ENCODE measurements at places on chromosomes 2 and 18.

DNA sequence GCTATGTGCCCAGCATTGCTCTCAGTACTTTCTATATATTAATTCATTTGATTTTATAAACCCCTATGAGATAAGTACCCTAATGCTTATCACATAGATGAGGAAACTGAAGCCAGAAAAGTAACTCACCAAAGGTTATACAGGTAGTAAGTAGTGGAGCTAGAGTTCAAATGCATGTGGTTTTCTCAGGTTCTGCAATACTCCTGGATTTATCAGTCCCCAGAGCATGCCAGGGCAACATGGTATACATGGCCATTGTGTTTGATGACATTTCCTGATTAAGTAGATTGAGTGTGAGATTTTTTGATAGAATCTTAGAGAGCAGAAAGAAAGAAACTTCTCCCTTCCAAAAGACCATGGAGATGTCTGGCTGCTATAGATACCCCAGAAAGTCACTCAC, 233.1 kb downstream of the IKZF2 start:
- DNase-seq: no peak

DNA sequence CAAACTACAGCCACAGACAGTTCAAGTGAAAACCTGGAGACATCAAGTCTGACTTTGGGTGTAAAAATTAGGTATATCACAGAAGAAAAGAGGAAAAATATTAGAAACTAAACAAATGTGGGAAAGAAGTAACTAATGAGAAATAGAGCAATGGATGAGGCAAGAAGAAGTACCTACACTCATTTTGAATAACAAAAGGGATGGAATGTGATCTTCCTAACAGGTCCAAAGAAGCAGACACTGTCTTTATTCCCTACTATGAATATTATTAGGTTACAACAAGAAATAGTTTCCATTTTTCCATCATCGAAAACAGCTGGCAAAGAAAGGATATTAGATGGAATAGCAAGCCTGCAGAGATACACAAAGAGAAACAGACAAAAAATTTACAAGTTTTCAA, 486.3 kb upstream of the FSHR start:
- no peak for DNase-seq

- DNase-seq: peak; percentile 92
These were observed at the start of gene PTPN18 for GRCh38 chr2:130355578-130356431. TSS of gene PTPN18 (plus strand) at chr2:130356056. CDS start at chr2:130356108, 52 bp downstream.

- no peak for DNase-seq
These were observed 110.2 kb downstream of the APOB start for GRCh38 chr2:20933714-20934113.

GRCh38 chr18:59900222-59901128, 679 bp downstream of the PMAIP1 start:
- no peak for DNase-seq

- DNase-seq: no peak
These were observed 10.8 kb downstream of the TSHZ1 start for GRCh38 chr18:75221397-75221796.

- DNase-seq: peak; percentile 28
These were observed 17.7 kb upstream of the ATP6V1B1 start for GRCh38 chr2:70918016-70918415.

DNA sequence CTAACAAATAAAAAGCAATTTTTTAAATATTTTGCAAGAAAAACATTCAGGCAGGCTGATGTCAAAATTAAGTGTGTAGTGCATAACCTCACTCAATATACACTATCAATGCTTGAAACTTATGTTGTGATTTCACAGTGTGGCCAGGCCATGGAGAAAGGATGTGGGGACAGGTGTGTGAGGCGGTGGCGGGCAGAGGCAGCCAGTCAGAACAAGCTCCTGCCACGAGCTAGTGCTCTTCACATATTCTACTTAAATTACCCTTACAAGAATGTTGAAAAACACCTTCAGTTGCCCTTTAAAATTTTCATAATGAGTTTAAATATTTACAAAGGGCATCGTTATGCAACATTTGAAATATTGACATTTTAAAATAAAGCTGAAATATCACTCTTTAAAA, 43.2 kb downstream of the CYB5A start:
- DNase-seq: no peak

DNA sequence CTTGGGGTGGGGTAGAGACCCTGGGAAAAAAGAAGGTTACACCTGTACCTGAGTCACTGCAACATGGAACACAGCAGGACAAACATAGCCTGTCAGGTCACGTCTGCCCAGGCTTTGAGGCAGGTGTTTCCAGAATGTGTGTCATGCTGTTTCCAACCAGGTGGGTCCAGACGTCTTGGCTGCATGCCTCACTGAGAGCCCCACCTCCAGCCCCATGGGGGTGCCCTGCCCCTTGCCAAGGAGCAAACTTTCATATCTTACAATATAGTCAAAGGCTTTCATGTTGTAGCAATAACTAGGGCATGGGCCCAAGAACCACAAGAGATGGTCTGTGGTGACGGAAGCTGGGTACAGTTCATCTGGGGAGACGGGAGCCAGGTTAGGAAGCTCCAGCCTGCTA, 499.7 kb downstream of the BCL11A start:
- DNase-seq: no peak

- no peak for DNase-seq
These were observed 5.6 kb downstream of the IDH1 start for GRCh38 chr2:208249296-208249695.

GRCh38 chr2:11090187-11090586, 65.1 kb upstream of the SLC66A3 start:
- no peak for DNase-seq

DNA sequence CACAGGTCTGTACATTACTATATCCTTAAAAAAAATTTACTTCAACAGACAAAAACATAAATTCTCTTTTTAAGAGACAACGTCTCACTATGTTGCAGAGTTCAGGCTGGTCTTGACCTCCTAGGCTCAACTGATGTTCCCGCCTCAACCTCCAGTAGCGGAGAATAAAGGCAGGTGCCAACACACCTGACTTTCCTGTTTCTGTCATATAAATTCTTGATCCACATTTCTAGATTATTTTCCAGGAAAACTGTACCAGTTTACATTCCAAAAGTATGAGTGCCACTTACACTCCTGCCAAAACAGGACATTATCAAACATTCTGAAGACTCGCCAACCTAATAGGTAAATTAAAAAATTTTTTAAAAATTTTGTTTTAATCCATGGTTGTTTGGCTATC, 48.6 kb downstream of the PUM2 start:
- no peak for DNase-seq

GRCh38 chr2:202643012-202643858, 8.5 kb downstream of the FAM117B start:
- no peak for DNase-seq

GRCh38 chr18:3046216-3046808, 33.4 kb upstream of the LPIN2 start:
- no peak for DNase-seq

DNA sequence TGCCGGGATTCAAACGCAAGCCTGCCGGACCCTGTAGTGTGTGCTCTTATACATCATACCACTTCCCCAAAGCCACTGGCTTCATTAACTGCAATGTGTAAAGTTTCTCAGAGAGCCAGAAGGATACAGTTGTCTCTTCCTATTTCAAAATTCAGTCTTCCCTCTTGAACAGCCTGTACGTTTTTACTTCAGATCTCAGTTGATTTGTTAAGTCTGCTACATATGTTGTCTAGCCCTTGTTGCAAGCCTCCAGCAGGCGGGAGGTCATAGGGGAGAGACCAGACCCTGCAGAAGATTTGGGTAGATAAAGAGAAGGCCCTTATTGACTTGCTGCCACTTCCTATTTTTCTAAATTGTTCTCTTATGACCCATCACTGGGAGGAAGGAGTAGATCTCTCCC, 56.2 kb downstream of the ARHGEF33 start:
- DNase-seq: no peak

GRCh38 chr2:214695789-214696188, 113.7 kb downstream of the BARD1 start:
- DNase-seq: no peak

- no peak for DNase-seq
These were observed 18.5 kb upstream of the YWHAQ start for GRCh38 chr2:9649261-9649660.

- no peak for DNase-seq
These were observed 32.8 kb upstream of the SLC14A1 start for GRCh38 chr18:45690975-45691815.

GRCh38 chr2:66995636-66996035, 401.5 kb upstream of the ETAA1 start:
- DNase-seq: no peak

GRCh38 chr2:14978845-14979244, 346.3 kb downstream of the LRATD1 start:
- DNase-seq: no peak

DNA sequence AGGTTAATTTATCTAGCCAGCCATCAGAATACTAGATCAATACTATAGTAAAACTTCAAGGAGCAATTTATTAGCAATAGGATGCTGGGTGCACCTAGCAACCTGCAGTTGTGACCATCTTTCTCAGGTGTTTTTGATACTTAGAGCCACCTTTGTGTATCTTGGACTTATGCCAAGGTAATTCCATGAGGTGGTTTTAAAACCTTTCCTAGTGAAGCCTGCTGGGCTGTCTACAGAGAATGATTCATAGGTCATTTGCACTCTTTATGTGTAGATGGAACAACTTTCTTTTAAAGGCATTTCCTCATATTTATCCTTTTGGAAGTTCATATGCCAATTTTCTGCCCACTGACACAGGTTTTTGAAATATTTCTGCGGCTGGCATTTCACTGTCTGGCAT, 1030.1 kb upstream of the POU3F3 start:
- no peak for DNase-seq

- DNase-seq: no peak
These were observed 1.2 kb downstream of the BMPR2 start for GRCh38 chr2:202377207-202377761.

DNA sequence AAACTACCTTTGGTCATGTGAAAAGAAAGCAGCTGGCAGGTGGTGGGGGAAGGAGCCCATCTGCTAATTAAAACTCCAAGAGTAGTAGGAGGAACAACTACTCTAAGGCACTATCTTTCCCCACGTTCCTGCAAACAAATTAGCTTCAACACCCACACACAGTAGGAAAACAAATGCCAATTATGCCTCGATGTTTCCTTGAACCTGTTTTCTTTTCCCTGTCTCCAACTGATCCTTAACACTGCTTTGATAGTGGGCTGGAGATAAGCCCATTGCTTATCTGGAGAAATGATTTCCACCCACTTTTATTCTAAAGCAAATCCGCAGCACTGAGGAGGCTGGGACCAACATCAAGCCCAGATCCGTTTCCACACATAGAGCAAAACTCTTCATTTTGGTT, 36.0 kb downstream of the DDX18 start:
- no peak for DNase-seq

- no peak for DNase-seq
These were observed 100.8 kb downstream of the CLIP4 start for GRCh38 chr2:29215739-29216608.

DNA sequence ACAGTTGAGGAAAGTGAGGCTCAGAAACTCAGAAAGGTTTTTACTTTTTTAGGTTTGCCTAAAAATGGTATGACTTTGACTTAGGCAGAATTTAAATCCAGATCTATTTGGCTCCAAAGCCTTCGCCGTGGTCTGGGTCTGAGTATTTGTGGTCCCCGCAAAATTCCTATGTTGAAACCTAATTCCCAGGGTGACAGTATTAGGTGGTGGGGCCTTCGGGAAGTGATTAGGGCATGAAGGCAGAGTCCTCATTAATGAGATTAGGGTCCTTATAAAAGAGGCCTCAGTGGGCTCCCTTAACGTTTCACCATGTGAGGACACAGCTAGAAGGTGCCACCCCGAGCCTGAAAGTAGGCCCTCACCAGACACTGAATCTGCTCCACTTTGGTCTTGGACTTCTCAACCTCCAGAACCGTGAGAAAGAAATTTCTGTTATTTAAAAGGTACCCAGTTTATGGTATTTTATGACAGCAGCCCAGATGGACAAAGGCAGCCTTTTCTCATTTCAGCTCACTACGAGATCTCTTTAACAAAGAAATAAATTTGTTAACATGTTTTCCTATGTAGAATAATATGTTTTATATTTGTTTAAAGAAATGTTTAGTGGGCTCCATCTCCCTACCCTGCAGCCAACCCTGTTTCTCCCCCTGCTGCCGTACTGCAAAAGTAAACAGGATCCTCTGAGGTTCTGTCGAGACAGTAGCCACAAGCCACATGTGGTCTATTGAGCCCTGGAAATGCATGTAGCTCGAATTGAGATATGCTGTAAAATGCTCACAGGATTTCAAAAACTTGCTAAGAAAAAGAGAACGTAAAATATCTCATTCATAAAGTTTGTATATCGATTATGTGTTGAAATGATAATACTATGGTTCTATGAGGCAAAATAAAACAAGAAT, 80.6 kb downstream of the MOGAT1 start:
- no peak for DNase-seq

DNA sequence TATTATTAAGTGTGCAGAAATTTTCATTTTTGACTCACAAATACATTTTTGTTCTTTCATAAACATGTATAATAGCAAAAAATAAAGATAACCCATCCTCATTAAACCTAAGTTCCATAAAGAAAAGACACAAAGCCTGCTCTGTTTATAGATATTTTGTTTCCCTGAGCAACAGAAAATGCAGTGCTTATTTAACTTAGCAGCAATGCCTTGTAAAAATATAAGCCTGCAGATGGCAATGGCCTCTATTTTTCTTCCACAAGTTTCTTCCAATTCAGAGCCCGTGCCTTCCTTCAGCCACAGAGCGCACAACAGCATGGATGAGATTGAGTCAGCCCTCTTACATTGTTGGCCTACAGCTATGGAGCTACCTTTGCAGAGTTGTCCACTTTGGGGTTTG, 43.6 kb downstream of the PKP4 start:
- no peak for DNase-seq

DNA sequence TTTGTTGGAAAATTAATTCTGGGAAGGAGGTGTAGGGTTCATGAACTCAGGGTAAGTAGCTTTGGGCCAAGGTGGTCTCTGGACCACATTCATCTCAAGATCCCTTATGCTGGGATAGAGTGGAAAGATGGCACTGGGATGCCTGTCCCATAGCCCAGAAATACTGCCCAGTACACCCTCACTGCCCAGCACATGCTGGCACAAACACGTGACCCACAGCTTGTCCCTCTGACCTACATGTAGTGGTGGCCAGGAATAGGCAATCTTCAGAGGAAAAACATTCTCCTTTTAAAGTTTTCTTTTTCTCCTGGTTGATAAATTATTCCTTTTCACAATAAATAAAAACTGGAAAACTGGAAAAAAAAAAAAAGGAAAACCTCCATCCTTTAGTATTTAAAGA, 135.6 kb upstream of the ACAA2 start:
- no peak for DNase-seq

- no peak for DNase-seq
These were observed 514.6 kb upstream of the ZEB2 start for GRCh38 chr2:145034511-145034910.

- no peak for DNase-seq
These were observed 144.9 kb upstream of the ID2 start for GRCh38 chr2:8536686-8537561.

- no peak for DNase-seq
These were observed 217.7 kb downstream of the HRH4 start for GRCh38 chr18:24678107-24678506.

GRCh38 chr2:221563270-221563985, 8.7 kb downstream of the EPHA4 start:
- DNase-seq: no peak

DNA sequence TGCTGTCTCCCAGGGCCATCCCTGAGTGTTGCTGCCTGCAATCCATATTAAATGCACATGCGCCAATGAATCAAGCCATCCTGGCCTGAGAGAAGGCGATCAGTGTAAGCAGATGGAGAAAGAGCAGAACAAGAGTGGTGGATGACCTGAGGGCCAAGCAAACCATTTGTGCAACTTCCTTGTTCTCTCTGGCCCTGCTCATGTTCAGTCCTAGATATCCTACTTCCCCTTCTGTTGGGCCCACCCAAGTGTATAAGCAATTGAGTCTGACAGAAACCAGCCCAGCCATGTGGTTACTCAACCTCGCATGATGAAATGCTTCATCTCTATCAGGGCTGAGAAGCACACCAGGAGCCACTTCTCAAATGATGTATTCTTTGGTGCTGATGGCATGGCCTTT, 383.1 kb upstream of the ID2 start:
- no peak for DNase-seq

Data from chondrocyte (in vitro differentiated cells).